AG08395 (cell line): ENCODE measurements at places on chromosomes 11 and 22.

GRCh38 chr11:76455331-76455730, 10.5 kb downstream of the EMSY start:
- no peak for DNase-seq

- DNase-seq = peak; percentile 68
These were observed 38.7 kb upstream of the RCN1 start for GRCh38 chr11:32052215-32052614.

DNA sequence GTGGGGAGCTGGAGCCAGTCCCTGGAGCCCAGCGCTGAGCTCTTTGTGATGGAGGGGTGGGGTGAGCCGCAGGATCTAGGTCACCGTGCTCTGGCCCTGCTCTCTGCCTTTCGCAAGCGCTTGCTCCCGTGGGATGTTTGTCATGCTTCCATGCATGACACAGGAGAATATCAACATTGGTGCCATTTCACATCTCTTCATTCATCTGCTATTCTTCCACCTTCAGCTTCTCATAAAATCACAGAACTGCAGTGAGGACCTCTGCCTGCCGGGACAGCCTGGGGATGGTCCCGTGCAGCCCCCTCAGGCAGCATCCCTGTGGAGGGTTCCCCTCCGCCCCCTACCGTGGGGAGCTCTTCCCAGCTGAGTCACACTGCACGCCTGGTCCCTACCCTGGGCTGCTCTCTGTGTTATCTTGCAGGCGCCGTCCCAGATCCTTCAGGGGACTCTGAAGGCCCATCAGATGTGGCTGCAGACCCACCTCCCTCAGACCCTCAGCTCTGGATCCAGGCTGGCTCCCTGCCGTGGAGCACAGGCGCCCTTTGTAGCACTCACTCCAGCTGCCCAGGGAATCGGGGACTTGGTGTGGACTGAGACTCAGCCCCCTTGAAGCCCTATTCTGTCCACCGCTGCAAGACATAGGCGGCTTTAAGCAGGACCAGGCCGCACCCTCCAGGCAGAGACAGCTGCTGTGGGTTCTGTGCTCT, 5.1 kb upstream of the SEPTIN5 start:
- DNase-seq = no peak

DNA sequence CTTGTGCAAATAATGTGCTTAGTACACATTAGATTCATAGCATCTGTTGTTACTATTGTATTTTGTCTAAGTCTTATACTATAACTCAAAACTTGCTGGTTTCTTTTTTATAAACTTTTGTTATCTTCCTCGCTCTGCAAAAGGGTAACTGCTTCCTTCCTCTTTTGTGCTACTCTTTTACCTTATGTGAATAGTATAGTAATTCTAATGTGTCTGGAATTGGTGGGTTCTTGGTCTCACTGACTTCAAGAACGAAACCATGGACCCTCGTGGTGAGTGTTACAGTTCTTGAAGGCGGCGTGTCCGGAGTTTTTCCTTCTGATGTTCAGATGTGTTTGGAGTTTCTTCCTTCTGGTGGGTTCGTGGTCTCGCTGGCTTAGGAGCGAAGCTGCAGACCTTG, 563.1 kb upstream of the LUZP2 start:
- DNase-seq = no peak

DNA sequence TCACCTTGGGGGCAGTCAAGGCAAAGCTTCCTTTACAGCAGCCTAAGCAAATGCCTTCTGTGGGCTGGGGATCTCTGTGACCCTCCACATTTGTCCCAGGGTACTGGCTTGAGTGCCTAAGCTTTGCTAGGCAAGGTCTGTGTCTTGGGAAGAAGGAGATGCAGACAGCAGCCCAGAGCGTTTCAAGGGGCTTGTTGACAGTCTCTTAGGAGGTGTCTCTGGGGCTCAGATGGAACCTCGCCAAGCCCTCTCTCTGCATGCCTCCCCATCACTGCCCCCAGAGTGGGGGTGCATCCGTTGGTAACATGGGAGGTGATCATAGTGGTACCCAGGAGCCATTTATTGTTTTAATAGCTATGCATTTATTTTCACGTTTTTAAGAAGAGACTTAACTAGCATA, 29.1 kb upstream of the TMPRSS4 start:
- DNase-seq = no peak

DNA sequence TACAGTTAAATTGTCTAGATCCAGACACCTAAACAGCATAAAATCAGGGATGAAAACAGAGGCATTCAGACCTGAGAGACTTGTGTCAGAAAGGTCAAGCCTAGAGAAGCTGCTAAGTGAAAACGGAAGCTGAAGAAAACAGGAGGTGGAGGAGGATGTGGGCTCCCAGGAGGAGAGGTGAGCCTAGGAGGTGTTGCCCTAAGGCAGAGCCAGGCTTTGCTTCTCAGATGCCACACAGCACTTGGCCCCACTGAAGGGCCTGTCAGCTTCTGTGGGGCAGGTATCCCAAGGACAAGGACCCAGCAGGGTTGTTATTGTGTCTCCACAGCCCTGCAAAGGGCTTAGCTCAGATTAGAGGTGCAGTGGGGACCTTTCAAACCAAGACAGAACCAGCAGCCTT, 14.4 kb downstream of the UFD1 start:
- no peak for DNase-seq

DNA sequence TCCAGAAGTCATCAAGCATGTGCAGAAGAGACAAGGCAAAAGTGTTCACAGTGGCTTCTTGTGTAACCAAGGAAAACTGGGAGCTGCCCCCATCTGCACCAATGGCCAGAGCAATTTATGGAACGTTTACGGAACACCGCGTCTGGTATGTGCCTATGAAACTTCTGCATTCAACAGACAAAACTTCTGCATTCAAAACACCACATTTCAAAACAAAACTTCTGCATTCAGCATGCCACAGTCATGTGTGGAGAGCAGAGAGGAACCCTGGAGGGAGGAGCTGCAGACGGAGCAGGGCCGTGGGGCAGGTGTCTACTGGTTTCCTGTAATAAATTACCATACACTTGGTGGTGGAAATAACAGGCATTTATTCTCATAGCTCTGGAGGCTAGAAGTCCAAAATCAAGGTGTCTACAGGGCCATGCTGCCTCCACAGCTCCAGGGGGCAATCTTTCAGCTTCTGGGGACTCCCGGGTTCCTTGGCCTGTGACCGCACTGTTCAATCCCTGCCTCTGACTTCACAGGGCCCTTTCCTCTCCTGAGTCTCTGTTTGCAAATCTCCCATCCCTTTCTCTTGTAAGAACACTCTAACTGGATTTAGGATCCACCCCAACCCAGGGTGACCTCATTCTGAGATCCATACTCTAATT, 32.2 kb downstream of the RPL3 start:
- DNase-seq = no peak

DNA sequence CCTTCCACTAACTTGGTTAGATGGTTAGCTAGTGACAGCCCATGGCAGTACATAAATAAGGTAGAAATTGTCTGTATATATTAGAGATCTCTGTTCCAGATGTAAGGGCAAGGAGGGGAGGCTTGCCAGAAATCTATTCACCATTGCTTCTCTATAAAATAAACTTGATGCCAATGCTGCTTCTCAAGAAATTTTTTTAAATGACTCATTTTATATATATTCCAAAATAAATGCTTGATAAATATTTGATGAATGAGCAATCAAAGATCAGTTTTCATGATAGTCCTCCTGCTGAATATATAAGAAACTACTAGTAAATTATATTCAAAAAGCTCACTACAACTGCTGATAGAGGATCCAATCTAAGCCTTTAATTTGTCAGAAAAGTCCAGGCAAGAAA, 710.6 kb upstream of the CCDC179 start:
- no peak for DNase-seq

GRCh38 chr11:2193099-2193887, 21.7 kb upstream of the TH start:
- no peak for DNase-seq

GRCh38 chr11:61764606-61765260, 12.3 kb downstream of the MYRF start:
- DNase-seq = no peak

DNA sequence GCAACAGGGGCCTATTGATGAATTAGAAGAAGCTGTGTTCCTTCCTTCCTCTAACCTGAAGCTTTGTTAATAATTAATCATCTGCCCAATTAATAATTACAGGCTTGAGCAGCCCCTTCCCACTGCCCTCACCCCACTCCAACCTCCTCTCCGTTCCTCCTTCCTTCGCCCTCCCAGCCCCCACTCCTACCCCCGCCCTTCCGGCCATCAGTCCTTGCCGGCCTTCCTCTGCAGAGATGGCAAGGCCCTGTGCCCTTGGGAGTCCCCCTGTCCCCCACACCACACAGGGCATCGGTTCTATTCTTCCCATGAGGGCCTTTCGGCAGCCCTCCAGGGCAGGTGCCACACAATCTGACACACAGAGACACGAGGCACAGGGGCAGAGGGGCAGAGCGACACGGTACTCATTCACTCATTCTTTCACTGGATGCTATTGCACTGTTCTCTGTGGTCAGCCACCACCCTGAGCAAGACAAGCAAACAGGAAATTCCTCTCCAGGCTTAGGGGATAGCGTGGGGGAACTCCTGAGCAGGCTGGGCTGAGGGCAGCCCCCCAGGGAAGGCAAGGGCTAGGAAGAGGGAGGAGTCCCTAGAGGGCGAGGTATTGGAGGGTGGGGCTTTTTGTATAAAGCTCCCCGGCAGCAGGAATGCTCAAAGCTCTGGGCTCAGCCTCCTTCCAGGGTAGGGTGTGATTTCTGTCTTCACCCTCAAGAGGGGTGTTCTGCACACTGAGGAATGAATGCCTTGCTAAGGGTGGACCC, 14.7 kb downstream of the MGAT3 start:
- DNase-seq = peak; percentile 56

GRCh38 chr11:10663990-10664389, 29.6 kb downstream of the IRAG1 start:
- no peak for DNase-seq

GRCh38 chr22:20773793-20774212, at the start of gene SERPIND1:
Gene SERPIND1, plus strand, starts transcription at chr22:20774113. Its CDS starts 5,200 bp downstream, at chr22:20779313.
- DNase-seq = no peak

DNA sequence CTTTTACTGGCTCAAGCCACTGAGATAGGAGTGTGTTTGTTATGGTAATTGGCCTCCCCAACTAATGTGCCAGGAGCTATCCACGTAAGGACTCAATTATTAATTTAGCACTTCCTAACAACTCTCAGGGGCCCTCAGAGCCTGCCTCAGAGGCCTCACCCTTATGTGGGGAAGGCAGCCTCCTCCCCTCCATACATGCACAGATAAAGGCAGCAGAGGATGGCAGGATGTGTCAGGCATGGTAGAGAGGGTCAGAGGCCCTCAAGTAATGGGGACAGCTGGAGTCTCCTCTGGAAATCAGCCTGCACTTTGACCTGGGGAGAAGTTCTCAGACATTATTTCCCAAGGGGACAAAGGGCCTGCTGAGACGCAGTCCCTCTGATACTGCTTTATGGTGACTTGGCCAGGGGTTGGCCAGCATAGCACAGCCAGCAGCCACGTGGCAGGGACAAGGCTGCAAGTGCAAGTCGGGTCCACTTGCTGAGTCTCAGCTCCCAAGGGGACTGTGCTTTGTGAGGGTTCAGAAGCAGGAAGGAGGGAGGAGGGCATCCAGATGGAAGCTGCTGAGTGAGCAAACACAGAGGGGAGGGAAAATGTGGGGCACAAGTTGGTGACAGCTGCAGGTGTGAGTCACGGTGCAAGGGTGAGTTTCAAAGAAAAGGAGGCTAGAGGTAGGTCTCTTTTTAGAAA, 17.0 kb downstream of the MOGAT2 start:
- DNase-seq = no peak

GRCh38 chr22:31630331-31631329, 31.4 kb downstream of the PISD start:
- peak; percentile 71 for DNase-seq

GRCh38 chr11:47917599-47918369, 62.6 kb upstream of the PTPRJ start:
- peak; percentile 87 for DNase-seq

- peak; percentile 48 for DNase-seq
These were observed 178.6 kb downstream of the MIAT start for GRCh38 chr22:26835929-26836528.

DNA sequence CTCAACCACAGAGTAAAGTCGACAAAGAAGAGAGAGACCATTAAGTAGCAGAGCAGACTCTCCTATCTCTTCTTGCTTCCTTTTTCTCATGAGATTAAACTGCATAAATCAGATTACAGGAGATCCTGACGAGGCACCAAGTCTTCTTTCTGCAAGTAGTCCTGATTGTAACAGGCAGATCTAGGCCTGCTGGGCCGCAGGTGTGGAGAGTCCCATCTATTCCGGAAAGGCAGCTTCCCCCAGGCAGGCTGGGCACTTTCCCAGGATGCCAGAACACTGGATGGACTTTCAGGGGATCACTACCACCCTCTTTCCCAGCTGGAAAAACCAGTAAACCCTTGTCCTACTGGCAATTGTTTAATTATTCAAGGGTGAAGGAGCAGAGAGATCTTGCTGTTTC, 173.0 kb upstream of the CADM1 start:
- no peak for DNase-seq

GRCh38 chr11:129395432-129395831, 19.8 kb downstream of the BARX2 start:
- no peak for DNase-seq

DNA sequence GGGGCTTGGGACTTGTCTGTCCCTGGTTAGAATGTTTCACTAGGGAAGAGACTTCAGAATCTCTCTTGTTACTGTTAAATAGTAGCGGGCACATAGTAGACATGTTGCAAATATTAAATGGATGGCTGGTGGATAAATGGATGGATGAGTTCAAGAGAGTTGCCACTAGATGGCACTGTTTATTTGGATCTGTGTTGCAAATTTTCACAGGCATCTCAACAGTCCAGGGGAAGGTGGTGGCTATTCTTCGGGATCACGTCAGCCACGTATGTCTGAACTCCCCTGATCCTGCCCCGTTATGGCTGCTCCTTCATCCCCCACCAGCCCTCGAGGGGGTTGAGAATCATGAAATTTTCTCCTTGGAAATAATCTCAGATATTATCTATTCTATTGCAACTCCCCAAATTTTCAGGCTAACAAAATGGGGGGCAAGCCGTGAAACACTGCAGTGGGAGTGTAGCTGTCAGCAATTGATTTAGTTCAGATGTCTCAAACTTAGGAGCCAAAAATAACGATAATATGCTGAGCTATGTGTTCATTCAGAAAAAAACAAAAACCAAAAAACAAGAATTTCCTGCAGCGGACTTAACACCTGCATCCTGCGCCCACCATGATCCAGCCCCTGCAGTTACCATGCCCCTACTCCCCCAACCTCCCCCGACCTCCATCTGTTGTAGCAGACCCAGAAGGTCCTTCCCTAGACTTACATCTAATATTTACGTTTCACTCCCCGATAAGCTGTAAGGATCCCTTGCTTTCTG, 29.1 kb upstream of the BIRC3 start:
- DNase-seq = peak; percentile 82

DNA sequence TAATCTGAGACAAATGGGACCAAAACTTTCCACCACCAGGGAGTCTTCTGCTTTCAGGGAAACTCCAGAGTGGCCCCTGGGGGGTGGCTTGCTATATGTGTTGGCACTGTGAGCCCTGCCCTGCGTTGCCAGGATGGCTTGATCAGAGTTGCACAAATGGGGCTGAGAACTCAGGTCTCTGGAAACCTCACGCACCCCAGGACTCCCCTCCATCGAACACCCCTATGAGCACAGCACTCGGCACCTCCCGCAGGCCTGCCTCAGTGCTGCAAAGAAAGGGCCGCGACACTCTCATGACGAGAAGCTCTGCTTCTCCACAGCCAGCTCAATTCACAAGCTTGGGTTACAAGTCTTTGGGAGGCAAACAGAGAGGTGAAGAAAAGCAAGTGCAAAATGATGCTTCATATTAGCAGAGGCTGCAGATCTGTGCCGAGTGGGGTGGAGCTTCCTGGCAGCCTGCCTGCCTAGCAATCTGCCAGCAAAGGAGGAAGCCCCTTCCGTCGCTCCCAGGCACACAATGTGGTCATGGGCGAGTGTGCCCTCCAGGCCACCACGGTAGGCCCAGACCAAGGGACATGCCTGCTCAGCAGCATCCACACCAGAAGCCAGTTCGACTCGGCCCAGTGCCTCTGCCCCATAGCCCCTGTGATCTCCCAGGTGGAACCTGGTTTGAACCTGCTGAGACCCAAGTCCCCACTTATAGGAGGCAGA, 55.7 kb downstream of the MYH9 start:
- DNase-seq = no peak
